ENCODE measurements at places on chromosomes 3 and 15.

DNA sequence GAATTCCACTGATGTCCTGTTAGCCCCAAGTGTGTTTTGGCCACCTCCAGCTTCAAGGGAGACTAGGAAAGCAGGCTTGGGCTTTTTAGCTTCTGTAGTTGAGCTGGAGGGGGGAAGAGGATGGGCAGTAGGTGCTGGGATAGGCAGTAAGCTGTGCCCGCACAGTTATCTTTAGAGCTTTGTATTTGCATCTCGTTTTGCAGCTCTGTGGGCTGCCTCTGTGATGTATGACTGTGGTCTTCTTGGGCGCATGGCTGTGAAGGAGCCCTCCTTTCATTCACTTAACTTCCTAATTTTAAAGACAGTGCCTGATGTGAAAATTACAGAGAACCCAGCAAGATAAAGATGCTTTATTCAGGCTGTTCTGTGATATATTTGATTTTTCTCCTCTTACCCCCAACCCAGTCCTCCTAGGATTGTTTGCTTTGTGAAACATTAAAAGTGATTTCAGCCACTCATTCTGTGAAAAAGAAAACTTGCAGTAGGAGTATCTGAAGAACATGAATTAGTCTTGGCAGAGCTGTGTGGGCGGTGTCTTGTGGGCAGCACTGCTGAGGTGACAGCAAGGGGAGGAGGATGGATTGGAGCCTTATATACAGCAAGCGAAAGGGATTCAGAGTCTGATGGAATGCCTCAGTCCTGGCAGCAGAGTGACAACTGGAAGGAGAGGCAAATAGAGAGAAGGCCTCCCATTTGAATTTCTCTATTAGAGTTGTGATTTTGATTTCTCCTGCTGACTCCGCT, 74.3 kb downstream of the LARS2 start:
- DNase-seq = peak; percentile 5

GRCh38 chr3:111618945-111619344, 23.8 kb upstream of the ZBED2 start:
- DNase-seq = no peak

DNA sequence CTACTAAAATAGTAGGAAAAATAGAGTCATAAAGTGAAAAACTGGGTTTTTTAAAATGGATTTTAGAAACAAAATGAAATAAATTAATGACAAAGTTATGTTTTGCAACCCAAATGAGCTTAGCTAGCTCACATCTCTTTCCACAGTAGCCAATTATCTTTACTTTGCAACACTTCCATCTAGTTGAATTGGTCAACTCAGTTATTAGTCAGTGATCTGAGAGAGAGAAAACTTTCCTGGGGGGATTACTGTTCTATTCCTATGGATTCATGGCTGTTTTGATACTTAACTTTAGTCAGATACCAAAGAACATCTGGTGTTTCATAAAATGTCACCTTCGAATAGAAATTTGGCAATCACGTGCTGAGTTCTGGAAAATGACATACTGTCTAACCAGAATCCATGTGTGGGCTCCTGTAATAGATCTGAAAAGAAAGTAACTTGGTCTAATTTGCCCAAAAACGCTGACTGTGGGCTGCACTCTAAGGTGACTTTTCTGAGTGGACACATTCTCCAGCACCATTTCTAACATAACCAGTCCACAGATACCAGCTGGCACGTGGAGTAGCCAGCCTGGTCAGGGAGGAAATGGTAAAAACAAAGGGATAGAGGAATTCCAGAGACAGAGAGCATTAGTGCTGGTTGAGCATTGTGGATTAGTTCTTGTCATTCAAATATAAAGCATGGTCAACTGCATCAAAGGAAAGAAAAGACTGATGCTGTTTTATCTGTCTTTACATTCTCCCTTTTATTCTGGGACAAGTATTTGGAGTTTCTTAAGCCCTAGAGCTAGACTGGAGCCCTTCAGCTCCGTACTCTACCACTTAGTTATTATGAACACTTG, 45.2 kb upstream of the CCDC80 start:
- no peak for DNase-seq

GRCh38 chr3:14266361-14266760, 87.7 kb downstream of the LSM3 start:
- DNase-seq = no peak

Measured in stimulated activated CD4-positive, alpha-beta T cell treated with anti-CD3 and anti-CD28 coated beads, TNF-alpha, amount 100 ng/mL, for 4 hours (primary cell).